ENCODE measurements at places on chromosomes 7 and 10. TPM values are rescaled to one million over a fixed set of nuclear protein-coding genes. Genes with fewer than 3 reads are reported as not detected.

Gene PRSS1
- polyA plus RNA-seq, result not detected

Gene KCND2
- 0.24 TPM for polyA plus RNA-seq

Gene IGFBP1
- polyA plus RNA-seq, result not detected

DNA sequence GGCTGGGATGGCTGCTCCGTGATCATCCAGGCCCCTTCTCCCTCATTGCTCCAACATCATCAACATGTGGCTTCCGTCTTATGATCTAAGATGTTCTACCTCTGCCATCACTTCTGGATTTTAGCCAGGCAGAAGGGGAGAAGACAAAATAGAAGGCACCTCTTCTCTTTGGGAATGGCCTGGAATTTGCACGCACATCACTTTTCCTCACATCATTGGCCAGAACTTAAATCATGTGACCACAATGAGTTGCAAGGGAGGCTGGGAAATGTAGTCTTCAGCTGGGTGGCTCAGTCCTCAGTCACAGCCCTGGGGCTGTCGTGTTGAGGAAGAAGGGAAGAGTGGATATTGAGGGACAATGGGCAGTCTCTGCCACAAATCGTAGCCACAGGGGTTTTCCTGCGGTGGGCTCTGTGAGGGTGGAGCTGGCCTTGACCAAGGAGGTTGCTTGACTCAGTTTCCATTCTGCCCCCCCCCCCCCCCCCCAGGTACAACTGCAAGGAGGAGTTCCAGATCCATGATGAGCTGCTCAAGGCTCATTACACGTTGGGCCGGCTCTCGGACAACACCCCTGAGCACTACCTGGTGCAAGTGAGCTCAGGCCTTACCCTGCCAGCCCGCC lies 50.3 kb downstream of the PALD1 start:
- peak; percentile 34 for DNase-seq
- no peaks in the 10 kb centered on the region for H3K4me1 ChIP-seq
- no peaks in the 10 kb centered on the region for H3K27me3 ChIP-seq
- H3K36me3 ChIP-seq, result no peaks in the 10 kb centered on the region
- H3K4me3 ChIP-seq, result no peak overlapping the region

DNA sequence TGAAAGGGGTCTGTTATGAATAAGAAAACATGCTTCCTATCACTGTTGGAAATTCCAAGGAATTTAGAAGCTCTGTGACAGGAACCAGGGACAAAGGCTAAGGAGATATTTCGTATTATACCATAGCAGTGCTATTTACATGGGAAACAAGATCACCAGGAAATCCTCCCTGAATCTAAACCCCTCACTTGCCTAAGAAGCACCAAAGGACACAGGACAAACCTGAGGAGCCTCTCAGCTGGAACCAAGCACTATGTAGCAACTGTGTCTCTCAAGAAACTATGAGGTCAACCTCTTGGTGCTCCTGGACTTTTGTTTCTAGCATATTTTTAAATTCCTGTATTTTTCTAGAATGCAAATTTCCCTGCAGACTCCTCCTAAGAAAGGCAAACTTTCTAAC lies 20.8 kb upstream of the IFIT1B start:
- no peak overlapping the region for H3K4me3 ChIP-seq
- no peak overlapping the region for H3K27ac ChIP-seq
- DNase-seq, result no peak
- H3K36me3 ChIP-seq, result no peaks in the 10 kb centered on the region
- H3K4me1 ChIP-seq, result peaks cover 6% of the 10 kb centered on the region

GRCh38 chr7:31986878-31987518 lies 83.2 kb downstream of the PDE1C start:
- H3K36me3 ChIP-seq, result no peaks in the 10 kb centered on the region
- H3K4me3 ChIP-seq, result no peak overlapping the region
- H3K27ac ChIP-seq, result no peak overlapping the region
- no peak for DNase-seq

GRCh38 chr10:123287594-123288247 lies 133.5 kb downstream of the BUB3 start:
- no peak overlapping the region for H3K4me3 ChIP-seq
- H3K27ac ChIP-seq, result no peak overlapping the region
- H3K4me1 ChIP-seq, result no peaks in the 10 kb centered on the region
- no peak for DNase-seq
- no peaks in the 10 kb centered on the region for H3K27me3 ChIP-seq

- H3K27ac ChIP-seq, result no peak overlapping the region
- DNase-seq, result no peak
- no peaks in the 10 kb centered on the region for H3K27me3 ChIP-seq
- no peaks in the 10 kb centered on the region for H3K36me3 ChIP-seq
- H3K4me1 ChIP-seq, result no peaks in the 10 kb centered on the region
- H3K4me3 ChIP-seq, result no peak overlapping the region
Observed at GRCh38 chr10:117892681-117893220, 154.0 kb downstream of the RAB11FIP2 start.

DNA sequence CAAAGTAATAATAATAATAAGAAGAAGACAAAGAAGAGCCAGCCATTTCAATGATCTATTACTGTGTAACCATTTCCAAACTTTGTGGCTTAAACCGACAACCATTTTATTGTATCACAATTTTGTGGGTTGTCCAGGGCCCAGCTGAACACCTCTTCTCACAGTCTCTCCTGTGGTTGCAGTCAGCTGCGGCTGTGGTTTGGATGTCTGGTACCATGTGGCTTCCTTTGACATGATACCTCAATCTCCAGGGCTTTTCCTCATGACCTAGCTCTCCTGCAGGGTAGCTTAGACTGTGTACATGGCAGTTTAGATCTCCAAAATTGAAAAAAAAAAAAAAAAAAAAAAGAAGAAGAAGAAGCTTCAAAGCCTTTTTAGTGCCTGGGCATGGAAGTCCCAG lies 72.6 kb upstream of the NFKB2 start:
- no peaks in the 10 kb centered on the region for H3K4me1 ChIP-seq
- H3K4me3 ChIP-seq, result no peak overlapping the region
- no peak overlapping the region for H3K27ac ChIP-seq
- DNase-seq, result no peak

DNA sequence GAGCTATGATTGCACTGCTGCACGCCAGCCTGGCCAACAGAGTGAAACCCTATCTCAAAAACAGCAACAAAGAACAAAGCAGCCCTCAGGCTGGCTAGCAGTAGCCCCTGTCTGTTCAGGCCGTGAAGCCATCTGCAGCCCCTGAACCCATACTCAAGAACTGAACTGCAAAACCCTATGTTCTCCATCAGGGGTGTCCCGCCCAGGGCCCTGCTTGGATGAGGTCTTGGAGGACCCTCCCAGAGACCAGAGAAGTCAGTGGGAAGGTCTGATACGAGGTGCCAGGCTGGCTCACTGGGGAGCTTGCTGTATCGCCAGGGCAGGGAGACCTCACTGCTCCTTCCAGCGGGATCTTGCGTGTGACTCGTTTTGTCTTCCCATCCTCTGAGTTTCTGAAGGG lies 39.3 kb downstream of the RBM17 start:
- no peaks in the 10 kb centered on the region for H3K36me3 ChIP-seq
- peaks cover 35% of the 10 kb centered on the region for H3K4me1 ChIP-seq
- no peak overlapping the region for H3K27ac ChIP-seq
- DNase-seq, result no peak
- no peak overlapping the region for H3K4me3 ChIP-seq
- H3K27me3 ChIP-seq, result no peaks in the 10 kb centered on the region

DNA sequence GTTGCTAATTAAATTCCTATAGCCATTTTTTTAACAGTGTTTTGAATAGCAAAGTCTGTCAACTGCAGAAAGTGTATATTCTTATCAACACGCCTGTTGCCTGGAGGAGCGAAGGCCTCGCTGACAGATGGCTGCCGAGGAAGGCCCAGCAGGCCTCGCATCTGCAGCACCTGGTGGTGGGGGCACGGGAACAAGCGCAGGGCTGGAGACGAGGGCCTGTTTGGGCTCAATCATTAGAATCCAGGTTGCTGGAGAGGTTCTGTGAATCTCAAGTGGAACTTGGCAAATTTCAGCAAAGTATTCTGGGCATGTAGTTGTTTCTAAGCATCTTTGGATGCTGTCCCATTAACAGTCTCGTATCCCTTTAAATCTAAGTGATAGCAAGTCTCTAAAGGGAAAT lies 66.1 kb upstream of the FAM204A start:
- no peaks in the 10 kb centered on the region for H3K4me1 ChIP-seq
- no peak overlapping the region for H3K27ac ChIP-seq
- no peak overlapping the region for H3K4me3 ChIP-seq
- H3K36me3 ChIP-seq, result no peaks in the 10 kb centered on the region

- H3K4me3 ChIP-seq, result no peak overlapping the region
- peaks cover 22% of the 10 kb centered on the region for H3K27me3 ChIP-seq
- H3K4me1 ChIP-seq, result no peaks in the 10 kb centered on the region
- no peak overlapping the region for H3K27ac ChIP-seq
- DNase-seq, result no peak
- H3K36me3 ChIP-seq, result no peaks in the 10 kb centered on the region
Observed at GRCh38 chr7:38978491-38978890, 782 bp downstream of the POU6F2 start.
